ENCODE measurements at places on chromosomes 12 and 14.

DNA sequence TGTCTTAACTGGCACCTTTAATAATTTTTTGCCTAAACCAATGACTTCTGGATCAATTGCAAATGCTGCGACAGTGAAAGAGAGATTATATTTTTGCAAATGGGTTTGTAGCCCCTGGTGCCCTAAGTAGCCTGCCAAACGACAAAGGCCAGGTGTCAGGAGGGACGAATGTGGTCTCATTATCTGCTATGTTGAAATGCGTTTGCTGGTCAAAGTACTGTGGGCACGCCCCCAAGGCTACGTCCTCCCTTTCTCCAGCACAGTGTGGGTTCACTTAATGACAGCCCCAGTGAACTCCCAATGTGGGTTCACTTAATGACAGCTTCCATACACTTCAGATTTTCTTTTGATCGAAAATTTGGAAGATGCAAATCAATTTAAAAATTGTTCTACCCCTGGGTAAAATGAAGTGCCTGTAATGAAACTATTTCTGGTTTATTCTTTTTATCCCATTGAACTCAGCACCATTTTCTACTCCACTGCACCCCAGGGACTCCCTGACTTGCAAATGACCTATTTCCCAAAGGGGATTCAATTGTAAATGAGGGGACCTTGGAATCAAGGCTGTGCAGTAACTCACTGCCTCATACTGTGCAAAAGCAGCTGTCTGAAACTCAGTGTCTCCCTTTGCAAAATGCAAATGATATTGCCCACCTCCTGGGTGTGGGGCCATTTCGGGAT lies 1.4 kb downstream of the SERPINA11 start:
- DNase-seq, result no peak

DNA sequence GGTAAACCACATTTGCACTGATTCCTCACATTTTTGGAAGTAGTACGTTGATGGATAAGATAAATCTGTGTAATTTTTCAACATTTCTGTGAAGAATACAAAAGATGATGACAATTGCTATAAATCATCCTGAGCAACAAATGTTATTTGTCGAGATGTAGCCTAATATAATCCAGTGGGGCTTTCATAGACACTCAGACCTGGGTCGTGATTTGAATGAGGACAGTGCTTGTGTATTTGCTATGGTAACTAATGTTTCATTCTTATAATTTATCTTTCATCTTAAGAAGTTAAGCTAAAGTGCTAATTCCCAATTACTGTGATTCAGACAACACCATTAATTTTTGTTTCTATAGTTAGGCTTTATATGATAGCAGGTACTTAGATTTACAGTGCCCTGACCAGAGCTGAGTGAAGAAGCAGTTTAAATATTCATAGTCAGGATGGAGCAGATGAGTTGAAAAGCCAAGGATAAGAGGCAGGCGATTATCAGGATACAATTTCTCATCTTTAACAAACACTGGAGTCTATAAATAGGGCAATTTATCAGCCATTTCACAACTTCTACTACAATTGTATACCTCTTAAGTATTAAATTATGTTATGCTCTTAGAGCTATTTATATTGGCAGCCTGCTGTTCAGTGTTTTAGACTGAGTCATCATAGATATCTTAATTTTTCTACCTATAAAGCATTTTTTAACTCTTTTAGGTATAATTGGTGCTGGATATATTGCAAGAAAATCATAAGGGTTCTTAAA lies 359.9 kb downstream of the TRHDE start:
- DNase-seq, result no peak

DNA sequence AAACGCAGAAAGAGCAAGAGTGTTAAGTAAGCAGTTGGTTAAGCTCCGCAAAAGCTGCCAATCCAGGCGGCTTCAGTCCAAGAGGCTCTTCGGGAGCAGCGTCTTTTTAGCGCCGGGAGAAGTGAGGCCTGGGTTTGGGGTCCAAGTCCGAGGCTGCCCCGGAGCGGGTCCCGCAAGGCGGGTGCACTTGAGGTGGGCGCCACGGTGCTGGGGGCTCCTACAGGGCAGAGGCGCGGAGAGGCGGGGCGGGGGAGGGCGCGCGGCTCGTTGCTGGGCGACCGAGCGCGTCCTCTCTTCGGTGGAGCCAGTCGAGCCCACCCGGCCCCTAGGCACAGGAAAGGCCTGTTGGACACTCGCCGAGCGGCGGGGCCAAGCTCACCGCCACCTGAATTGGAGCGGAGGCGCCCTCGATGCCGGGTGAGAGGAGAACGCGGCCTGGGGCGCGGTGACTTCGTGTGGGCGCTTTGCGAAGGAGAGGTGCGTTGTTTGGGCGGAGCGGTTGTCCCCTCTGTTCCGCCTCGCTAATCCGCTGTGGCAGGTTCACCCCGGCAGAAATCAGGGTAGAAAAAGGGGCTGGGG lies 15.6 kb downstream of the TTC6 start:
- DNase-seq, result no peak

- DNase-seq, result no peak
Observed at GRCh38 chr12:120775862-120776552, 50.4 kb downstream of the ACADS start.

DNA sequence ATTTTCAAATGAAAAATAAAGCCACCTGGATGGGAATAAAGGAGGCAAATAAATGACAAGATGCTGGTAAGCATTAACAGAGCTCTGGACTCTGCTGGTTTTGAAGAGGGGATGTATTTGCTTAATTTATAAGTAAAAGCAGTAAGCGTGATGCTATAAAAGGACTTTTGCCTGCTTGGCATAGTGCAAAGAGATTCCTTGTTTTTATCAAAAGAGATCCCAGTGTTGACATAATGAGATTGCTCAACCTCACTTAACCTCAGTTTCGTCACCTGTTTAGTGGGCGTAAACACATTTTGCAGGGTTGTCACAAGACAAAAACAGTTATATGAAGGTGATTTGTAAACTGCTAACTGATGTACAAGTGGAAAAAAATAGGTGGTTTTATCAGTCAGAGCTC lies 13.8 kb downstream of the ASCL1 start:
- no peak for DNase-seq

DNA sequence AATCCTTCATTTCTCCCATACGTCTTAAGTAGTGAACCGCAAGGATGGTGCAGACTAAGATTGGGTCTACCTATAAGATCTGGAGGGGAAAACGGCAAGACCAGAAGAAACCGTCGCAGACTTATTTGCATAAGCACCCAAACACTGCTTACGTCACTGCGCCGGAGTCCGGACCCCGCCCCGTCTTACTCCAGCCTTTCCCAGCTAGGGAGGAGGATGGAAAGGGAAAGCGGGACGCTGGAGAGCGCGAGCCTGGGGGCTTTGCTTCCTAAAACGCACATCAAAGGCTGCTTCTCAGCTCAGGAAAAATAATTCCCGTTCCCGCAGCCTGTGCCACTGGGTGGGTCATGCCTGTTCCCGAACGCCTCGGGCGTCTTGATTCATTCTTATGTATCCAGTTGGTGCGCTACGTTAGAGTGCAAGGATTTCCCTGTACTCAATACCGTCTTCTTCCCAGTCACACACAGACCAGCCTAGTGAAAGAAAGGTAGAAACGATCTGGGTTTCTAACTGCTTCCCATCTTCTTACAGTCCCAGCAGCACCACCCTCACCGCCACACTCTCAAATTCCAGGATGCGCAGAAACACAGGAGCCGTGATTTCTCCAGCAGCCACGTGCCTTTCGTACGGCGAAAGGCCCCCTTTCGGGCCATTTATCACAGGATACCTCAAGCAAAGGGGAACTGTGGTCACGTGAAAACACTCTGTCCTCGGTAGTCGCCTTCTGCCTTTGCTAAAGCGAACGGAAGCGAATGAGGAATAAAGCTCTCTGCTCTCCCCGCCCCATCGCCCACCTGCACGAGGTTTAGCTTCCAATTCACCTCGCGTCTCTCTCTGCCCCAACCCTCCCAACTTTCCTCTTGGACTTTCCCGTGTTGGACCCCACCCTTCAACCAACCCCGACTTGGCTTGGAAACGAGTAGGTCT lies 1.1 kb downstream of the SLC6A15 start:
- no peak for DNase-seq

- no peak for DNase-seq
Observed at GRCh38 chr12:109302358-109302757, 6.7 kb downstream of the FOXN4 start.

DNA sequence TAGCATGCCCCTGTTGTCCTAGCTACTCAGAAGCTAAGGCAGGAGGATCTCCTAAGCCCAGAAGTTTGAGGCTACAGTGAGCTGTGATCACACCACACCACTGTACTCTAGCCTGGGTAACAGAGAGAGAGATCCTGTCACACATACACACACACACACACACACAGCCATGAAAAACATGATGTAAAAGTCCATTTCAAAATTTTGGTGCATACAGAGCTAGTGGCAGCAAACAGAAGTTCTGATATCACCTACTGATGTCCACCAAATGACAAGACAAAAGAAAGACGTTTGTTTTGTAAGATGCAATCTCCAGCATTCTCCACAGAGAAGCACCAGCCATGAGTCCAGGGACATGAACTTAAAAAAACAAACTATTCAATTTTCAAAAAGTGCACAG lies 15.9 kb downstream of the AREL1 start:
- DNase-seq, result no peak

- DNase-seq, result no peak
Observed at GRCh38 chr12:59115526-59115925, 195.2 kb upstream of the LRIG3 start.

DNA sequence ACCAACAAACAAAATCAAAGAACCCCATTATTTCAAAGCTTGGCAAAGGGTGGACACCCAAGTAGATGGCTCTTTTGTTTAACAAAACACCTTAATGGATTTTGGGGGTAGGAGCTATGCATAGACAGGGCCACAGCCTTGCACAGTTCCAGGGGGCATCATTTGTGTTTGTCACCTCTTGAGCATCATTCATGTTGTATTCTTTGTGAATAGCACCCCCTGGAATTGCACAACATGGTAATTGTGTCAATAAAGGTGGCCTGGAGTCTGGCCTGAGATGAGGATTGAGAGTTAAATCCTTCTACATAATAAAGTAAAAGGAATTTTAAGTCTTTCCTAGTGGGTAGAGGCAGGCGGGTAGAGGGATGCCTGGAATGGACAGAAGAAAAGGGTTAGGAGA lies 3.3 kb upstream of the FRS2 start:
- DNase-seq, result no peak

DNA sequence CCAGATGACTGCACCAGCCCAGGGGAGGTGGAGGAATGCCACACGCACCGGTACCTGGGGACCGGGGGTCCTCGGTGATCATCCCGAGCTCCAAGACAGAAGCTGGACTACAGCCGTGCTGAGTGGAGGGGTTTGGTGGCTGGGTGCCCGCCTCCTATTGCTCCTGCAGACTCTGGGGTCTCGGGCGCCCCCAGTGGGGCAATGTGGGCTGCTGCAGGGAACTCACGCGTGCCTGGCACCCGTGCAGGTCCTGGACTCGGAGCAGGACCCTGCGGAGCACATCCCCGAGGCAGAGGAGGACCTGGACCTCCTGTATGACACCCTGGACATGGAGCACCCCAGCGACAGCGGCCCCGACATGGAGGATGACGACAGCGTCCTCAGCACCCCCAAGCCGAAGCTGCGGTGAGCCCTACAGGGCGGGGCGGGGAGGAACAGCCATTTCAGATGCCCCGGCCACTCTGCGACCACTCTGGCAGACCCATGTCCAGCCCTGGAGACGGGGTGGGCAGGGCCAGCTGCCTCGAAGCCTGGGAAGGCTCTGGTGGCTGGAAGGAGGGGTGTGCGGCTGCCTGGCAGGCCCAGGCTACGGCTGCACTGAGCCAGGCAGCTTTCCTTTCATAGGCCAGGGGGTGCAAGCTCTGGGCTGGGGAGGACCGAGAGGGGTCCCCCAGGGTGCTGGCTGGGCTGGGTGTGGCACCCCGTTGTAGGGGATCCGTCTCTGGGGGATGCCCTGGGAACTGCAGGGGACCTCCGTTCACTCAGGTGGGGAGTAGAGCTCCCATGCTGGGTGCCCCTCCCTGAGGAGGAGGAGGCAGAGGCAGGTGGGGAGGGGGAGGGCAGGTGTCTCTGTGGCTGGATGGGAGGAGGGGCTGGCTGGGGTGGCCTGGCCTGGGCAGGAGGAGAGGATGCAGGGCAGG lies 21.6 kb upstream of the TEX22 start:
- DNase-seq, result no peak

DNA sequence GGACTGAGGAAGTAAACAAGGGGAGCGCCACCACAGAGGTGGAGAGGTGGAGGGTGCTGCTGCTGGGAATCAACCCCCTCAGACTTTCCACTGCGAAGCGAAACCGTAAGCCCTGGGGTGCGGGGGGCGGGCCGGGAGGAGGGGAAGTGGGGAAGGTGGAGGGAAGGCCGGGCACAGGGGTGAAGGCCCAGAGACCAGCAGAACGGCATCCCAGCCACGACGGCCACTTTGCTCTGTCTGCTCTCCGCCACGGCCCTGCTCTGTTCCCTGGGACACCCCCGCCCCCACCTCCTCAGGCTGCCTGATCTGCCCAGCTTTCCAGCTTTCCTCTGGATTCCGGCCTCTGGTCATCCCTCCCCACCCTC lies at the start of gene LAG3:
LAG3 (plus strand) TSS at position 190 of the 365 bp plus-strand sequence. CDS start 333 bp downstream, outside the sequence.
- DNase-seq, result no peak

- no peak for DNase-seq
Observed at GRCh38 chr12:103530307-103531066, 34.7 kb upstream of the C12orf42 start.

DNA sequence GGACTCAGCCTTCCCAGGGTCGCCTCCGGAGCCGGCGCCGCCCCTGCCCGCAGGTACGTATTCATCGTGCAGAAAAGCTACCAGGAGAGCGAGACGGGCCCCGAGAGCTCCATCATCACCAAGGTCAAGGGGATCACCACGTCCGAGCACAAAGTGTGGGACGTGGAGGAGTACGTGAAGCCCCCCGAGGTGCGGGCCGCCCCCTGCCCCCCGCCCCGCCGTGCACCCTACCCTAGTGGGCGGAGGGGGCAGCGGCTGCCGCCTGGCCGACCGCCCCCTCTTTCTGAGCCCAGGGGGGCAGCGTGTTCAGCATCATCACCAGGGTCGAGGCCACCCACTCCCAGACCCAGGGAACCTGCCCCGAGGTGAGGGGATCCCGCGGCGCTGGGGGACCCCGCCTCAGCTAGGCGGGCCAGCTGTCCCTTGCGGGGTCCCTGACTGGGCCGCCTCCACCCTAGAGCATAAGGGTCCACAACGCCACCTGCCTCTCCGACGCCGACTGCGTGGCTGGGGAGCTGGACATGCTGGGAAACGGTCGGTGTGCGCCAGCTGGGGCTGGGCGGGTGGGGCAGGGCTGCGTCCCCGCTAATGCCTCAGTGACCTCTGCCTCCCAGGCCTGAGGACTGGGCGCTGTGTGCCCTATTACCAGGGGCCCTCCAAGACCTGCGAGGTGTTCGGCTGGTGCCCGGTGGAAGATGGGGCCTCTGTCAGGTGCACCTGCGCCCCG lies 973 bp downstream of the P2RX2 start:
- no peak for DNase-seq
